ENCODE measurements at places on chromosomes 3 and 15. TPM values are rescaled to one million over a fixed set of nuclear protein-coding genes. Genes with fewer than 3 reads are reported as not detected.

- DNase-seq, result no peak
These were observed 33.4 kb upstream of the KLHL25 start for GRCh38 chr15:85828126-85828525.

DNA sequence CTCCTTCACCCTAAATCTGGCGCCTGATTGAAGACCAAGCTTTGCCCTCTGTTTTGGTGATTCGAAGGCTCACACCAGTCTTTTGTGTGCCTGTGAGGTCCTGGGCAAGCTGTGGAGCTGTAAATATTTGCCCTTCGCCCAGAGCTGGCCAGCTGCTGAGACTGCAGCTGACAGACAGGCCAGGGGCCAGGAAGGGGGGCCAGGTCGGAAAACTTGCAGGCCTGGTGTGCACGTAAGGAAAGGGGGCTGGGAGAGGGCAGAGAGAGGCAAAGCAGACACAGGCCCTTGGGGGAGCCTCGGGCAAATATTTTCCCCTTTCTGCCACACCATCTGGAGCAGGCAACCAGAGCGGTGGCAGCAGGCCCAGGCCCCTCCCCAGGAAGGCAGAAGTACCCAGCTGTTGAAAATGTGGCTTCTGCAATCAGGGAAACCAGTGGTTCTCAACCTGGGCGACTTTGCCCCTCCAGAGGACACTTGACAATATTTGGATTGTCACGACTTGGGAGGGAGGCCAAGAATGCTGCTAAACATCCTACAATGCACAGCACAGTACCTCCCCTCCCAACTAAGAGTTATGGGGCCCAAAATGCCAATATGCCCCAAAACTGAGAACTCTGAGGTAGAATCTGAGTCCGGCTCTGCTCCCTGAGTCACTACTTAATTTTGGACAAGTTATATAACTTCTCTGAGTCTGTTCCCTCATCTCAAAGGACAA, 2.5 kb downstream of the PDZRN3 start:
- DNase-seq, result no peak

Gene HRH1
- 7.0 TPM for total RNA-seq

- DNase-seq, result no peak
These were observed 383.4 kb downstream of the MECOM start for GRCh38 chr3:169280010-169280585.

Gene MRPL3
- total RNA-seq, result 142 TPM

DNA sequence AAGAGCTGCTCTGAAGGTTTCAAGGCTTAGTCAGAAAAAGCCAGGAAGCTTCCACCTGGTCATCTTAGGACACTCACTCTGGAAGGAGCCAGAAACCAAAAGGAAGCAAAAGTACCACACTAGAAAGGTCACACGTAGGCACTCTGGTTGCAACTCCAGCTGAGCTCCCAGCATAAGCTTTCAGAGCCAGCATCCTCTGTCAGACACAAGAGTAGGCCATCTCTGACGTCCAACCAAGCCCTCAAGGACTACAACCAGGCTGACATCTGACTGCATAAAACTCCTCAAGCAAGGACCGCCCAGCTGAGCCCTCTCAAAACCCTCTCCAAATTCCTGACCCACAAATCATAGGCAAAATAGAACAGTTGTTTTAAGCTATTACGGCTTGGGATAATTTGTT, 12.8 kb downstream of the SH3BP5 start:
- DNase-seq, result no peak

GRCh38 chr3:136136454-136136853, 59.7 kb downstream of the MSL2 start:
- DNase-seq, result no peak

DNA sequence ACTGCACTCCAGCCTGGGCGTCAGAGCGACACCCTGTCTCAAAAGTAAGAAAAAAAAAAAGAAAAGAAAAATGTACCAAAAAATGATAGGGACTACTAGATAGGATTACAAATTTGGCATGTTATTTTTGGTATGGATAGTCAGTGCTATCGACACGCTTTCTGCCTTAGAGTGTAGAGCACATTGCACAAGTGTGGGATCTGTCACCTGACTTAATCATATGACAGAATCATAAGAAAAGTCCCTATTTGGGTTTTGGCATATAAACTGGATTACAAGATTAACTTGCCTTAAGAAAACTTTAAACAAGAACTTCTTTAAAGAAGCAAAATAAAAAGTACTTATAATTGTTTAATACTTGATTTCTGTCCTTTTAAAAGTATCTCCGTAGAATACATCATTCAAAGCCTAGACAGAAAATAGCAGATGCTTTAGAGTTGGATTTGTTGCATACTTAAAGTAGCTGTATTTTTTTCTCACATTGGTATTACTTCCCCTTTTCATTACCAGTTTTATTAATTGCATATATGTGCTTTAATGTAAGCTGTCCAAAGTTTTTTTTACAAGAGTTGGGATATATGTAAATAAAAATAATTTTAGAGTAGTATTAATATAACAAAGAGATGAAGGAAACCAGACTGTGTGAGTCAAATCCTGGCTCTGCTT, 7.8 kb downstream of the ATP6V1A start:
- no peak for DNase-seq

- no peak for DNase-seq
These were observed 348.7 kb downstream of the ZIC1 start for GRCh38 chr3:147757866-147758265.

Gene B4GALT4
- total RNA-seq, result 15.9 TPM

GRCh38 chr3:185943760-185944106, 5.9 kb upstream of the TRA2B start:
- DNase-seq, result no peak

DNA sequence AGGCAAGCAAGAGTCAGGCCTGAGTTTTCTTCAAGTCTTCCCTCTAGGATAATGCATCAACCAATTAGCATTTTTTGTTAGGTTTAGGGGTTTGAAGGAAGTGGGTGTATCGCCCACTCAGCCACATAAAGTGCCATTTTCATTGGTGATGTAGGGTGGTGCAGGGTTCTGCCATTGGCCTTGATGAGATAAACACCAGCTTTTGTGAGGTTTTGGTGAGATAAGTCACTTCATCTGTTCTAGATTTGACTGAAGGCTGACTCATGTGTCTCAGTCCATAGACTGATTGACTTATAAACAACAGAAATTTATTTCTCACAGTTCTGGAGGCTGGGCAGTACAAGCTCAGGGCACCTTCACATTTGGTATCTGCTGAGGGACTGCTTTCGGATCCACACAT, 84.5 kb upstream of the C3orf80 start:
- DNase-seq, result no peak

Gene LRTM1
- not detected for total RNA-seq

DNA sequence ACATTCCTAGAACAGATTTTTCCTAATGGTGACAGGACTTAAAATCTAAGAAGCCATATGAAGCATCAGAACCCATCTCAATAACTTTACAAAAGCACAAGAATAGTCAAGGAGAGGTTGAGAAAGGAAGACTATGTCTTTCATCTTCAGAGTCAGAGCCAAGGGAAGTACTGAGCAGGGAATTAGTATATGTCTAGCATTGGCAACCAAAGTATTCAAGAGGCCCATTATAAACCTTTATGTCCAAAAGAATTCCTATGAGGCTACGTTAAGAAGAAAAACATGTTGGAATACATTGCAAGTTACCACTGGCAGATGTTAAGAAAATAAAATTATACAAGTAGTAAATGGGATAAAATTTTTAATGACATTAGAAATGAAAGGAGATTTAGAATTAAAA, 150.5 kb downstream of the MAGI1 start:
- DNase-seq, result no peak
